Activated naive CD4-positive, alpha-beta T cell treated with anti-CD3 and anti-CD28 coated beads for 36 hours (primary cell): ENCODE measurements at places on chromosomes 16 and 17. TPM values are rescaled to one million over a fixed set of nuclear protein-coding genes. Genes with fewer than 3 reads are reported as not detected.

Gene C17orf50
- not detected for total RNA-seq

Gene PGAP6
- total RNA-seq, result 19.9 TPM

Gene ATAD5
- 33.3 TPM for total RNA-seq

Gene HOXB8
- not detected for total RNA-seq

Gene FBXO47
- 0.15 TPM for total RNA-seq

DNA sequence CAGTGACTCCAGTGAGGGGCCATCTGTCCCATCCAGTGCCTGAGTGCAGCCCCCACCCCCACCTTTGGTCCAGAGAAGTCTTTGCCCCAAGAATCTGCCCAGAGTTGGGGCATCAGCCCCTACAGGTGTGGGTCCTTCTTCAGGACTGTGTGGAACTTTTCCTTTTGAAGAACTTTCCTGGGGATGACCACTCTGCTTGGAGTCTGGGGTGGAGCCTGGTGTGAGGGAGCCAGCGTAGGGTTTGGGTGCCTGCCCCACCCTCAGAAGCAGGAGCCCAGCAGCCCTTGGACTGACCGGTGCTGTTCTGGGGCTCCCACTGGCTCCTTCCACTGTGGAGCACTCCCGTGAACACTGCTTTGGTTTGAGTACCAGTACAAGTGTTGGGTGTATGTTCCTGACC is 19.3 kb downstream of the MPRIP start:
- peaks cover 39% of the 10 kb centered on the region for H3K4me1 ChIP-seq
- no peak overlapping the region for H3K4me3 ChIP-seq
- no peaks in the 10 kb centered on the region for H3K27me3 ChIP-seq
- H3K36me3 ChIP-seq, result peaks cover 1% of the 10 kb centered on the region

- peaks cover 12% of the 10 kb centered on the region for H3K4me1 ChIP-seq
- H3K36me3 ChIP-seq, result no peaks in the 10 kb centered on the region
- no peak for DNase-seq
- H3K27me3 ChIP-seq, result peaks cover 3% of the 10 kb centered on the region
Measured at GRCh38 chr16:75758215-75758614, 31.9 kb upstream of the CPHXL start.

- no peak overlapping the region for H3K4me3 ChIP-seq
- DNase-seq, result no peak
- no peaks in the 10 kb centered on the region for H3K4me1 ChIP-seq
- H3K27me3 ChIP-seq, result peaks cover 5% of the 10 kb centered on the region
- H3K27ac ChIP-seq, result no peak overlapping the region
Measured at GRCh38 chr16:24440306-24440705, 99.1 kb upstream of the RBBP6 start.

DNA sequence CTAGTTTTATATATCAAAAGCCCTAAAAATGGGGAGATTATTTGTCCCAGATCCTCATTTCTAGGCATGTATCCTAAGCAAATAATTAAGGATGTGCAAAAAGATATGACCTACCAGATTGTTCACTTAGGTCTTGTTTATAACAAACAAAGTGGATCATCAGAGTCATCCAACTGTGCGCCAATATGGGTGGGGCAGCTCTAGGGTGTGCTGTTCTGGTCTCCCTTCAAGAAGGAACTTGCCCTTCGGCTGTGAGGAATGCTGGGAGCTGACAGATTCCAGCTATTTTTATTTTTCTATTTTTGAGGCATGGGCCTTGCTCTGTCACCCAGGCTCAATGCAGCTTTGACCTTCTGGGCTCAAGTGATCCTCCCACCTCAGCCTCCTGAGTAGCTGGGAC is 13.8 kb downstream of the CHP2 start:
- no peak overlapping the region for H3K27ac ChIP-seq
- no peak for DNase-seq
- no peaks in the 10 kb centered on the region for H3K27me3 ChIP-seq
- no peaks in the 10 kb centered on the region for H3K4me1 ChIP-seq
- no peak overlapping the region for H3K4me3 ChIP-seq
